H1 (cell line): ENCODE measurements at places on chromosomes 11 and 22. TPM values are rescaled to one million over a fixed set of nuclear protein-coding genes. Genes with fewer than 3 reads are reported as not detected.
A peak's percentile ranks its signal among the peaks of the same experiment; 100 is the strongest.

The CSF2RB gene
- not detected in 2 replicates for total RNA-seq

The C11orf21 gene
- total RNA-seq: not detected in 2 replicates

The RANBP1 gene
- total RNA-seq: 484 and 495 TPM in 2 replicates

The CBLIF gene
- not detected in 2 replicates for total RNA-seq

DNA sequence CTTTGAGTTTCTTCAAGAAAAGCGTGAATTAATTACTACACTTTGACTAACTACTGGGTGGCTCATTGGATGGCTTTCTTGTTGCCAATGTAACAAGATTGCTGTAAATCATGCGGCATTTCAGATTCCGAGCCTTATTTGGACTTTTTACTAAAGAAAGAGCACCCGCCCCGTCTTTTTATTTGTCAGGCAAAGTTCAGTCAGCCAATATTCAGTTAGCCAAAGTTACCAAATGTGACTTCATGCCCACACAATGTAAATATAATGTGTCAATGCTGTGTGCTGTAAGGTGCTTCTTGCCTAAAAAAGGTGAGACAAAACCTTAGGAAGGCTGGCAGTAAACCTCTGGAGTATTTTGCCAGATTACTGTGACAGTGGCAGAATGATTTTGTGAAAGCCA lies 14.8 kb downstream of the FLI1 start:
- H3K27ac ChIP-seq: no peak overlapping the region
- H3K4me1 ChIP-seq: no peaks in the 10 kb centered on the region
- no peaks in the 10 kb centered on the region for H3K27me3 ChIP-seq
- no peaks in the 10 kb centered on the region for H3K36me3 ChIP-seq

- H3K36me3 ChIP-seq: no peaks in the 10 kb centered on the region
- H3K4me1 ChIP-seq: no peaks in the 10 kb centered on the region
- no peak for DNase-seq
- H3K27ac ChIP-seq: no peak overlapping the region
These were observed 56.5 kb downstream of the MIAT start for GRCh38 chr22:26713823-26714449.

DNA sequence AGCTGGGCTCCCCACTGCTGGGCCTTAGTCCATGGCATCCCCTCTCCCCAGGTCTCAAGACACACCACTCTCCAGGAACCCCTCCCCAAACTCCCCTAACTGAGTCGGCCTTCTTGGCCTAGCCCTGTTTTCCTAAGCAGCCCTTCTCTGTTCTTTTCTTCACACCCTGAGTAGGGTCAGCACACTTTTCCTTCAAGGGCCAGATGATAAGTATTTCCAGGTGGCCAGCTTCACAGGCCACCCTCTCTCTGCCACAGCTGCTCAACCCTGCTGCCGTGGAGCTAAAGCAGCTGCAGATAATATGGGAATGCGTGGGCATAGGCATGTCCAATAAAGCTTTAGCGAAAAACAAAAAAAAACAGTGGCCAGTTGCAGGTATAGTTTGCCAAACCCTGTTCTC lies 24.1 kb downstream of the DGCR2 start:
- no peak overlapping the region for H3K4me3 ChIP-seq
- DNase-seq: no peak
- H3K27me3 ChIP-seq: no peaks in the 10 kb centered on the region
- H3K4me1 ChIP-seq: no peaks in the 10 kb centered on the region

GRCh38 chr11:34650528-34650927 lies 29.6 kb downstream of the EHF start:
- H3K4me1 ChIP-seq: no peaks in the 10 kb centered on the region; the same call in none of the 2 replicates
- H3K27me3 ChIP-seq: no peaks in the 10 kb centered on the region
- H3K27ac ChIP-seq: no peak overlapping the region
- no peak overlapping the region for H3K4me3 ChIP-seq
- no peak for DNase-seq
- H3K36me3 ChIP-seq: no peaks in the 10 kb centered on the region

- no peak overlapping the region for H3K4me3 ChIP-seq
- no peak for DNase-seq
- H3K27me3 ChIP-seq: no peaks in the 10 kb centered on the region
- H3K4me1 ChIP-seq: no peaks in the 10 kb centered on the region
- no peaks in the 10 kb centered on the region for H3K36me3 ChIP-seq
- H3K27ac ChIP-seq: no peak overlapping the region
These were observed 180.0 kb downstream of the MN1 start for GRCh38 chr22:27621486-27622070.

DNA sequence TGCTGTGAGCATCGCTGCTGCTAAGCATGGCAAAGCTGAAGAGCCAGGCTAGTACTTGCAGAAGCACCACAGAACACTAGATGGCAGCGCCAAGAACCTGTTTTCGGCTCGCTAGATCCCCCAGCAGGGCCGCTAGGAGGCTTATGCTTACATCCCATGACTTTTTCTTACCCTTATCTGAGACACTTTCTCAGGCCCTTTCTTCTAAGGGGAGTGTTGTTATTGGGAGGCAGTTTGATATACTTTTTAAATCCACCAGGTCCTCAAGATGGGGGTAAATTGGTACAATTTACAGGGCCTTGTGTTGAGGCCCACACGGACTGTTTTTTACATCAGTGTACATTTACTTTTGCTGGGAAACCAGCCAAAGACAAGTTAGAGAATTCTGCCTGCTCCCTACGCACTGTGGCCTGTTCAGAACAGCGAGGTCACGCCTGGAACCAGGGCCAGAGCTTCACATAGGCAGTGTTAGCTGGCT lies 4.0 kb downstream of the TRIM6 start:
- no peak overlapping the region for H3K4me3 ChIP-seq
- no peak overlapping the region for H3K27ac ChIP-seq
- peak; percentile 59 for DNase-seq
- H3K36me3 ChIP-seq: peaks cover 10% of the 10 kb centered on the region
- no peaks in the 10 kb centered on the region for H3K27me3 ChIP-seq

GRCh38 chr11:133078012-133078411 lies 454.3 kb downstream of the OPCML start:
- no peaks in the 10 kb centered on the region for H3K36me3 ChIP-seq
- H3K27me3 ChIP-seq: no peaks in the 10 kb centered on the region
- DNase-seq: no peak
- peaks cover 9% of the 10 kb centered on the region for H3K4me1 ChIP-seq

GRCh38 chr11:68328374-68329091 lies 16.1 kb downstream of the LRP5 start:
- peak overlapping the region; percentile 54 for H3K27ac ChIP-seq
- H3K36me3 ChIP-seq: no peaks in the 10 kb centered on the region
- DNase-seq: no peak
- H3K4me1 ChIP-seq: peaks cover 60% of the 10 kb centered on the region
- no peak overlapping the region; the same call in 1 of the 2 replicates for H3K4me3 ChIP-seq

GRCh38 chr22:37063431-37064420 lies 12.2 kb downstream of the KCTD17 start:
- no peak overlapping the region for H3K4me3 ChIP-seq
- H3K4me1 ChIP-seq: peaks cover 3% of the 10 kb centered on the region
- no peak overlapping the region for H3K27ac ChIP-seq
- no peaks in the 10 kb centered on the region for H3K36me3 ChIP-seq
